ENCODE measurements at places on chromosomes 2 and 18.

GRCh38 chr2:88874063-88874657 lies 182.7 kb downstream of the RPIA start:
- no peaks in the 10 kb centered on the region for H3K27me3 ChIP-seq
- DNase-seq = peak; percentile 12
- H3K27ac ChIP-seq = no peak overlapping the region

DNA sequence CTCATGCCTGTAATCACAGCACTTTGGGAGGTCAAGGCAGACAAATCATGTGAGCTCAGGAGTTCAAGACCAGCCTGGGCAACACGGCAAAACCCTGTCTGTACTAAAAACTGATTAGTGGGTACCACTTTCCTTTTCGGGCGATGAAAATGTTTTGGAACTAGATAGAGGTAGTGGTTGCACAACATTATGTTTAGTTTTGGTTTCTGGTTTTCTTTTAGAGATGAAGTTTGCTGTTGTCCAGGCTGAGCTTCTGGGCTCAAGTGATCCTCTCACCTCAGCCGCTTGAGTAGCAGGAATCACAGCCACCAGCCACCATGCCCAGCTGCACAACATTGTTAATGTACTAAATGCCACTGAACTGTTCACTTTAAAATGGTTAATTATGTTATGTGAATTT lies 27.6 kb downstream of the AAK1 start:
- peaks cover 36% of the 10 kb centered on the region for H3K36me3 ChIP-seq
- H3K27ac ChIP-seq = no peak overlapping the region
- DNase-seq = no peak
- no peaks in the 10 kb centered on the region for H3K27me3 ChIP-seq

DNA sequence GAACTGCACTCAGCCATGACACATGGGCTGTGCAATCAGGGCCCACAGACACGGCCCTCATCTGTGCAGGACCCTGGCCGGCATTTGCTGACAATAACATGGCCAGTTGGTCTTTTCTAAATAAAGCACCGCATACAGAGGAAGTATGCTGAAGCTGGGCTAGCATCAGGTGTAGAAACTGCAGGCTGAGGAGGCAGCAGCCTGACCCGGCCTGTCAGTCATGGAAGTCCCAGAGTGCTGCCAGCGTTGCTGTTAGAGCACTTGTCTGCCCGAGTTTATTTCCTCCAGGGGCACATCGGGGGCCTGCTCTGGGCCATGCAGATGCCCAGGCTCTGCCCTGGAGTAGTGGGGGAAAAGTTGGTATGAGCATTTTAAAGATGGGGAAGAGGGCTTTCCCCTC lies 4.1 kb upstream of the PTPN18 start:
- DNase-seq = no peak
- peaks cover 26% of the 10 kb centered on the region for H3K36me3 ChIP-seq
- H3K4me3 ChIP-seq = no peak overlapping the region
- H3K27ac ChIP-seq = no peak overlapping the region

DNA sequence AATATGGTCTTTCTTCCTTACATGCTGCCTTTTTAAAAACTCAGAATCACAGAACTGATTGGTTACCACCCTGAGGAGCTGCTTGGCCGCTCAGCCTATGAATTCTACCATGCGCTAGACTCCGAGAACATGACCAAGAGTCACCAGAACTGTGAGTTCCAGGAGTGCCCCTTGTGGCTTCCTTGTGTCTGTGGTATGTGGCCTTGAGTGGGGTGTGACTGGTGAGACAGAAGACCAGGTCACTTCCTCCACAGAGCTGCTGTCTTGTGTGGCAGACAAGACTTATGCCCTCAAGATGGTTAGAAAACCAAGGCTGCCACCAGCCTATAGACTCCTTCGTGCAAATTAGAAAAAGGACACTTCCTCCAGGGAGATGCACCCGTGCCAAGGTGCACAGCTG lies 72.6 kb downstream of the EPAS1 start:
- peaks cover 20% of the 10 kb centered on the region for H3K36me3 ChIP-seq
- H3K27me3 ChIP-seq = no peaks in the 10 kb centered on the region
- no peak overlapping the region for H3K27ac ChIP-seq
- peaks cover 4% of the 10 kb centered on the region for H3K4me1 ChIP-seq

GRCh38 chr2:183284606-183285005 lies 160.4 kb downstream of the NUP35 start:
- peak; percentile 19 for DNase-seq
- no peaks in the 10 kb centered on the region for H3K36me3 ChIP-seq
- no peak overlapping the region for H3K27ac ChIP-seq
- no peaks in the 10 kb centered on the region for H3K4me1 ChIP-seq

GRCh38 chr2:58545300-58546280 lies 304.5 kb upstream of the FANCL start:
- no peak overlapping the region for H3K27ac ChIP-seq
- DNase-seq = no peak
- no peaks in the 10 kb centered on the region for H3K36me3 ChIP-seq
- H3K27me3 ChIP-seq = no peaks in the 10 kb centered on the region
- H3K4me1 ChIP-seq = no peaks in the 10 kb centered on the region
- H3K4me3 ChIP-seq = no peak overlapping the region

- no peaks in the 10 kb centered on the region for H3K27me3 ChIP-seq
- DNase-seq = no peak
- no peak overlapping the region for H3K27ac ChIP-seq
- H3K4me1 ChIP-seq = peaks cover 22% of the 10 kb centered on the region
These were observed 69.4 kb upstream of the SMAD2 start for GRCh38 chr18:47999801-48000248.

All from SJSA1 (cell line).